ENCODE measurements at places on chromosomes 1 and 21.

DNA sequence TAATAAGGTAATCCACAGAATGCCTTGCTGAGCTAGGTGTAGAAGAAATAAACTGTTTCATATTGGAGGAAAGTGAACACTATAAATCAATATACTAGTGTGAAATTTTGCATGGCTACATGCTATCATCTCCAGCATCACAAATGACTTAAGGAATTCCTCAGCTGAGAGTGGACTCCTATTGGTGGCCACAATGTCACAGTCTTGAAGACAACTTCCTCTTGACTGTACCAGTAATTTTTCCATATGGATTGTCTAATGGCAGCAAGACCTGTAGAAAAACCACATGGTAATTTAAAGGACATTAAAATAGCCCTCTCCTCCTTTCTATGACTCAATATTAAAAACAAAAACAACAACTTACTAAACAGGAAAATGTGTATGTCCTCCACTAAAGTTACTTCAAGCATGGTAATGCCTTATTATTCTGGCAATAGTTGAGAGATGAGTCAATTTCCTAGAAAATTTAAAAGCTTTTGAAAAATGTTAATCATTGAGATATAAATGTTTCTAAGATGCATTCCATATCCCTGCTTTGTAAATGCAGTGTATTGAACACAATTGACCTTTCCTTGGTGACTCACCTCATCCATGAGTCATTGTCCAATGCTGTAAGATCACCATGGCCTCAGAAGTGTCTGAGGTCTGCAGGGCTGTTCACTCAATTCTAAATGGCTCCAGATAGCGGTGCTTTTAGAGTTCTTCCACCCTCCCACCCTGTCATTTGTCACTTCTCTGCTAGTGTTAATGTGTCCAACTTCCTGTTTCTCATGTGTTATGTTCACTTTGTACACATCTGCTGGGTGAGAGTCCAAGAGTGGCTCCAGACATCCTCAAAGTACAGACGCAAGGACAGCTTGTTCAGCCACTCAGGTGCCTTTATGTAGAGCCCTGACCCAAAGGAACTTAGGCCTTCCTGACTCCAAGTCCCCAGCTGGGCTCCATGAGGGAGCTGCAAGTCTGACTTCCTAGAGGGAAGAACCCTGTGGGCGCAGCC lies 32.8 kb upstream of the DNASE2B start:
- DNase-seq: peak; percentile 100

DNA sequence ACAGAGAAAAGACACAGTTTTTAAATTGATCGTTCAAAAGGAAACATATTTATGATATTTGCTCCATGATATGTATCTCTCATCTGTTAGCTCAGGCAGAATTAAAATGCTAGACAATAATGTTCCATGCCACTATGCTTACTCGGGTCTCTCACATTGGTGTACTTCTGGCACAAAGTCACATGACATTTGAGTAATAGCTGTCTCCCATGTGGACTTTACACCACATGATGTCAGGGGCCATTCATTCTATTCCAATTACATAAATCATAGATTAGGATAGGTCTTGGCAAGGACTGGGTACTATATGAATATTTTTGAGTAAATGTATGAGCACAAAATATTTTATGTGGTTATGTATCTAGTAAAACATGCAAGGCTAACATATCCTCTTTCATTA lies 648.4 kb downstream of the PLA2G4A start:
- no peak for DNase-seq

- DNase-seq: no peak
Measured at GRCh38 chr1:153933430-153933829, 10.7 kb upstream of the GATAD2B start.

DNA sequence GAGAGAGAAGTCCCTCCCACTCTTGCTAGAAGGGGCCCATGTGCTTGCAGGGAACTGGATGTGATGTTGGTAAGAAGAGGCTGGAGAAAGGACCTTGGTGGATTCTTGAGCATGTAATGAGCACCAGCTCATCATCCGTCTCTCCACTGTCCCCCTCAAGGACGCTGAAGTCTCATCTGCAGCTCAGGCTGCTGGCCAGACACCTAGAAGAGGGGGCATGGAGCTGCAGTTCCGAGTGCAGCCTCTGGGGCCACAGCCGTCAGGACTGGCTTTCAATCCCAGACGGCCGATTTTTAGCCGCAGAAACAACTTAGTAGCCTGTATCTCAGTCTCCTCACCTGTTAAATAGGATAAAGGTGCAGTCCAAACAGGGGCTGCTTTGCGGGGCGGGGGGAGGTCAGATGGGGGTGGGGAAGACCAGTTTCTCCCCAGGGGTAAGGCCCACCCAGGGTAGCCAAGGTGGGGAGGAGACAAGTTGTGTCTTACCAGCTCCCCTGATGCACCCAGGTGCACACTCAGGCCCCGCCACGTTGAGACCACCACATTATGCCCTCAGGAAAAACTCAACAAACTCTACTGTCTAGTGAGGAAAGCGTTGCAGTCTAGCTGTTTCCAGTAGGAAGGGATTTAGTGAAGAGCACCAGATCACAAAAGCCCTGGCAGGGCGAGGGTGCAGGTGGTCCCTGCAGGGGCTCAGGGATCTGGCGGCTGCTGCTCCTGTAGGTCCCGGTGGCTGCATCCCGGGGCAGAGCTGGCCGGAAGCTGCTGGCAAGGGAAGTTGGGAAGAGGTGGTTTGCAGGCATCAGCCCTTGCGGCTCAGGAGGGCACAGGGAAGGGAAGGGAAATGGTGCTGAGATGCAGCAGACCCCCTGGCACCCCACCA lies 29.5 kb downstream of the LDLRAP1 start:
- no peak for DNase-seq

DNA sequence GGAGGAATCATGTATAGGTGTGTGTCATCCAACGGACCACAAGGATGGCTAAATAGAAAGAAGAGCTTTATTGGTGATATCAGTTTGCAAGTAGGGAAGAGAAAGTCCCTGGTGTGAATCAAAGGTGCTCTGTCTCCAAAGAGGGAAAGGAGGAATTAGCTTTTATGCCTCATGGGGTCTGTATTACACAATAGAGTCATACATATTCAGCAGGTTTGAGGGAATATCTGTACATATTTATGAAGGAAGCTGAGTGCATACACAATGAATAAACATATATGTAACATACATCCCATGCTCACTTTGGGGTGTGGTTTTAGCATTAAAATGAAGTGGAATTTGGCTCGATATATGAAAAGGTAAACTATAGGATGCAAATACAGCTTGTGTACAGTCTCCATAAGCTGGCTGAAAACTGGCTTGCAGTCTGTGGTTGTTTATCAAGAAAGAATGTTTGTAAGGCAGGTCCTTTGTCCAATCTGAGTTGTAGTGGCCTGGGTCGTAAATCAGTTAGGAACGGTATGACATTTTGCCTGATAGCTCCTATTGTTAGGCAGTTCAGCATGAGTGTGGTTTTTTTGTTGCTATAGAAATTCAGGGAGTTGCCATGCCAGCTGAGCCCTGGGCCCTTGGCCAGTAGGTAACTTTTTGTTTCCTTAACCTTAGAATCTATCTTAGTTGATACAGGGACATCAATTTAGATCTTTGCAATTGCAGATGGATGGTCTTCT lies 198.0 kb upstream of the ZP4 start:
- DNase-seq: no peak

DNA sequence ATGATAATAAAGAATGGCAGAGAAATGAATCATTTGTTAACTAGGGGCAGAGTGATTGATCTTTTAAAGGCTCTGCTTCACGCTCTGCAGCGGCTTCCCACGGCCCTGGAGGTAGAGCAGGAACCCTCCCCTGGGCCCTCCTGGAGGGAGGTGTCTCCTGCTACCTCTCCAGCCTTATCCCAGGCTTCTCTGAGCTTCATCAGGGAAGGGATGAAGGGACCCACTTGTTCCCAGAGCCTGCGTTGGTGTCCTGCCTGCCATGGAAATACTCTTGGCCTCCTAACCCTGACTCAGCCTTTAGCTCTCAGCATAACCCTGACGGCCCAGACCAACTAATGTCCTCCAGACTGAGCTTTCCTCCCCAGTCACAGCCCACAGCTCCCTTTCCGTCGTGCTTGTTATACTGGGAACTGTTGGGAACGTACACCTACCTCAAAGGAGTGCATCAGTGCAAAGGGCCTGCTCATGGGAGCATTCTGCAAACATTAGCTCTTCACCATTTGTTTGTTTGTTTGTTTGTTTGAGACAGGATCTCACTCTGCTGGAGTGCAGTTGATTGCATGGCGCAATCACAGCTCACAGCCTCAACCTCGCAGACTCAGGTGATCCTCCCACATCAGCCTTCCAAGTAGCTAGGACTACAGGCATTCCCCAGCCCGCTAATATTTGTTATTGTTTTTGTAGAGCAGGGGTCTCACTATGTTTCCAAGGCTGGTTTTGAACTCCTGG lies 17.4 kb upstream of the HNRNPU start:
- DNase-seq: no peak

GRCh38 chr1:218351391-218352074 lies 6.4 kb downstream of the TGFB2 start:
- DNase-seq: no peak

- DNase-seq: no peak
Measured at GRCh38 chr1:183726825-183727224, 73.7 kb upstream of the APOBEC4 start.

- no peak for DNase-seq
Measured at GRCh38 chr1:4062041-4062440, 162.0 kb upstream of the C1orf174 start.

DNA sequence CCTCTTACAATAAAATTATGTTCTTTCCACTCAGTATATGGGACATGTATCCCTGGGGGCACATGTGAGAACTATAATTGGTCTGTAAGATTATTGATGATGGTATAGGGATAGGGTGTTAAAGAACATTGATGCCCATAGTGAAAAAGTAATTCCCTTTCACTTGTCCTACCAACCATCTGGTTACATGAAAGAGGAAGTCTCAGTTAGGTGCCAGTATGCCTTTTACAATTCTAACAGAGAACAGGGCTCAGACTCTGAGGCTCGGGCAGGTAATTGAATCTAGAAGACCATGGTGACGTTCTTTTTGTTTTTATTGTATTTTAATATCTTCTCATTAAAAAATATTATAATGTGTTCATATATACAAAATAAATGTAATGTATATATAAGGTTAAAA lies 113.6 kb downstream of the FGGY start:
- no peak for DNase-seq

DNA sequence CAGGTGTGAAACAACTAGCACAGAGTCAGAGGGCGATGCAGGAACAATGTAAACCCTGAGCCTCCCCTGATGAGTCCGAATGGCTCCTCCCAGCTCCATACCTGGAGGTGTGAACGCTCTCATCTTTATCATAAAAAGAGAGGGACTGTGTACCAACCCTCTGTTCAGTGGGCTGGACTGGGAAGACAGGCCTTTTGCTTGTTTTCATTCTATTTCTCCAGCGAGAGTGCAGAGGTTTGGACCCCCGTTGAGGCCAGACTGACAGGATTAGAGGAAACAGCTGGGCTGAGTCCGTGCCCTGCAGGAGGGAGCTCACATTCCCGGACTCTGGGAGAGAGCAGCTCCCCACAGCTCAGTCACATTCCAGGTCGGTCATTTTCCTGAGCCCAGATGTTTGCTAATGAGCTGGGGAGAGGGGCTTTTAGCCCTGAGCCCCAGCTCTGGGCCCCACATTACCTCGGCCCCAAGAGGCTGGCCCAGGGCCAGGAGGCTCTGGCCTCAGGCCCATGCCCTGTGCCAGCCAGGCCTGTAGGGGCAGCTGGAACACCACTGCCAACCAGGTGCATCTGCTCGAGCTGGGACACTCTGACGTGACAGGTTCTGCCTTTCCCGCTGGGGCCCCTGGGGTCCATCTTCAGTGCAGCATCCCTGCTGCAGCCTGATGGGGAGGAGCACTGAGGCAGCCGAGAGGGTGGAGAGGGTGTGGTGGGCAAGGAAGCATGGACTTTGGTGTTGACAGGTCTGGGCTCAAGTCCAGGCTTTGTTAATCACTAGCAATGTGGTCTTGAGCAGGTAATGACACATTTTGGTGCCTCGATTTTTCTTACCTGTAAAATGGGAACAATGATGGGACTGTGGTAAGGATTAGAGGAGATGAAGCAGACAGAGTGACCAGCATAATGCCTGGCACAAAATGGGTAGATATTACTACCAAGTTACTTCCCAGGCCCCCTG lies 3.5 kb upstream of the NBL1 start:
- no peak for DNase-seq

DNA sequence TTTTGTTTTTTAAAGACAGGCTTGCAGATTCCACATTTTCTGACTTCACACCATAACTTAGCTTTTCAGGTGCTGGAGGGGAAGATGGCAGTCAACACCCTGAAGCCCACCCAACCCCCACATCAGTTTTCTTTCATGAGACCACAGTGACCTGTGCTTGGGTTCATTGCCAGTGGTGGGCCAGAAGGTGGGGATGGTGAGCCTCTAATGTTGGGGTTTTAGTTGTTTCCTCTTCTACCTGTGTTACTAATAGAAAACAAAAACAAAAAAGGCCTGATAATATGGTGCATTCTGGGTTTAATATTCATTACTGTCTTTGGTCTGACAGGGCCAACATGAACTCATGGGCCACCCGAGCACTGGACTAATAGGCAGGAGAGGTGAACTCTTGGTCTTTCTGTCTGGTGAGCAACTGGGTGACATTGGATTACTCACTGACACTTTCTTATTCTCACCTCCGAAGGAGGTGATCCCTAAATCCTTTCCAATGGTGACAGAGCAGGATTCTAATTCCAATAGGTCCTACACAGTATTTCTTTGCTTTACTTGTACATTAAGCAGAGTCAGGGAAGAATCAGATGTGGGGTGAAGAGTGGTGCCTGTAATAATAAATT lies 132.8 kb downstream of the CLIC6 start:
- no peak for DNase-seq

DNA sequence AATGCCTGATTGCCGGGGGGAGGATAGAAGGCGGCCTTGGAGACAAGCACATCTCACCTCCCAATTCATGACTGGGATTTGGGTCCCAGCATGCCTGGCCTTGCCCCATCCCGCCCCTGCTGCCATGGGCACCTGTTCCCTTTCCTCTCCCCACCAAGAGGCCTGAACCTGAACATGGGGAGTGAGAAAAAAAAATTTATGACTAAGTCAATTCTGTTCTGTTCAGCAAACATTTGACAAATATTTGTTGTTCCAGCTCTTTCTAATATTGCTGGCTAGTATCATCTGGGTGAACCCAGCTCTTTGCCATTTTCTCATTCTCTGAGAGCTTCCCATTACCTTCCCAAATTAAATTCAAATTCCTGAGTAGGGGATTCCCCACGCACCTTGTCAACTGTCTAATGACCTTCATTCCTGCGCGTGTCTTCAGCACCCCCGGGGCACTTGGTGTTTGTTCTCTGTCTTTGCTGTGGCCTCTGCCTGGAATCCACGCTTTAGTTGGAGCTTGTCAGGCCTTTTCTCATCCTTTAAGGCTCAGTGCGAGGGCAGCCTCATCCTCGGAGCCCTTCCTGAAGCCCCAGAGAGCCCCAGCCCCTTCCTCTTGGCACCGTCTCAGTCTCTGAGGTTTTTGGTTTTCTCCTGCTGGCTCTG lies 42.8 kb downstream of the ARHGEF10L start:
- DNase-seq: no peak

DNA sequence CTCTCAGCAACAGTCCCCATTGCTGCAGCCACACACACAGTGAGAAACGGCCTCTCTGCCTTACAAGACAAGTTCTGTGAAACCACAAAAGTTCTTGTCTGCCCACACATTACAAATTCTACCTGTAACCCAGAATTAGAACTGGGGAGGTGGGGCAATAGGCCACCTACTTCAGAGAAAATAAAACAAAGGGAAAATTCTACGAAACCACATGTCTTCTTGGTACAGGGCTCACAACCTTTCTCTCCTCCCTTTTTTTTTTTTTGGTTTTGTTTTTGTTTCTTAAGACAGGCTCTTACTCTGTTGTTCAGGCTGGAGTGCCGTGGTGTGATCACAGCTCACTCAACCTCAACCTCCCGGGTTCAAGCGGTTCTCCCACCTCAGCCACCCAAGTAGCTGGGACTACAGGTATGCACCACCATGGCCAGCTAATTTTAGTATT lies 30.2 kb downstream of the LPAR3 start:
- no peak for DNase-seq

GRCh38 chr1:54105080-54105479 lies 47.7 kb downstream of the CDCP2 start:
- DNase-seq: no peak
